ENCODE measurements at places on chromosomes 1 and 21.

GRCh38 chr21:43890042-43890441 is 25.0 kb downstream of the AGPAT3 start:
- DNase-seq, result no peak

GRCh38 chr21:28687586-28687985 is 305.1 kb downstream of the LTN1 start:
- DNase-seq, result no peak

- no peak for DNase-seq
Observed at GRCh38 chr1:9402256-9402616, 109.5 kb downstream of the SPSB1 start.

- DNase-seq, result no peak
Observed at GRCh38 chr1:177355575-177355974, 184.8 kb downstream of the BRINP2 start.

GRCh38 chr1:214840356-214840755 is 237.4 kb downstream of the CENPF start:
- no peak for DNase-seq

DNA sequence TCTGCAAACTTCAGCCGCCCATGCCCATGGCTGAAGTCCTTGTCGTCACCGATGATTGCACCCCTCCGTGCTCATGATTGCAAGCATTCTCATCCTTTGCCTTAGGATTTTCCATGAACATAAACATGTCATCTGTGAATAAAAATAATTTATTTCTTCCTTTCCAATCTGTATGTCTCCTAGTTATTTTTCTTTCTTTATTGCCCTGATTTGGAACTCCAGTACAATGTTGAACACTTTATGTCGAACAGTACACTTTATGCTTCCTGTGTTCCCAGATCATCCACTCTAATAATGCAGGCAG is 170.9 kb upstream of the SYT6 start:
- DNase-seq, result no peak

- no peak for DNase-seq
Observed at GRCh38 chr1:1237874-1238701, 6.1 kb downstream of the B3GALT6 start.

DNA sequence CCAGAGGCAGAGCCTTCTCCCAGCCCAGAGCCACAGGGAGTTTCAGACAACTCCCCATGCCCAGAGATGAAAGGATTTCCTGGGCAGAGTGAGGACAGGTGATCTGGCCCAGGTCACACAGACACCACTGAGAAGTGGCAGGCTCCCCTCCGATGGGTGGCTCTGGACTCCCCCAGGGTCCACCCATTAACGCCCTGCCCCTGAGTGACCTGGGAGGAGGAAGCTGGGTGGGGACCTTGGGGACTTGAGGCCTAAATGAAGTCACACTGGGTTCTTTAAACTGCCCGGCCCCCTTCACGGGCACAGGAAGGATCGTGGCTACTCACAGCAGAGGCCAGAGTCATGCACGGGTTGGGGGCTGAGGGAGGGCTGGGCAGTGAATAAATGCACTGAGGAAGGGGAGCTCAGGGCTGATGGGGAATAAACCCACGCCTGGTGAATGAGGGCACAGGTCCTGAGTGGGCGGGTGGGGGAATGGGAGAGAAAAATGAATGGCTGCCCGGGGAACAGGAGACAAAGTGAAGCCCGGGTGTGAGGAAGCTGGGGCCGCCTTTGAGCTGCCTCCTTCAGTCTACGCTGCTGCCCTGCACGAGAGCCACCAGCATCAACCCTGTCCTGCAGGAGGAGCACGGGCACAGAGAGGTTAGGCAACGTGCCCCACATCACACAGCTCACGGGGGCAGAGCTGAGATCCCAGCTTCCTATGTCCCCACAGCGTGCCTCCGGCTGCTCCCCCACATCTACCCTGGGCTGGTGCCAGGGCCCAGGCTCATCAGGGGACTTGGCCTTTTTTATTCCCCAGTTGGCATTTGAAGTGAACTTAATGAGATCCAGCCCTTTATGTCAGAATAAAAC is 404.3 kb downstream of the MATN1 start:
- no peak for DNase-seq

GRCh38 chr21:33057385-33057940 is 12.5 kb upstream of the OLIG1 start:
- DNase-seq, result no peak

DNA sequence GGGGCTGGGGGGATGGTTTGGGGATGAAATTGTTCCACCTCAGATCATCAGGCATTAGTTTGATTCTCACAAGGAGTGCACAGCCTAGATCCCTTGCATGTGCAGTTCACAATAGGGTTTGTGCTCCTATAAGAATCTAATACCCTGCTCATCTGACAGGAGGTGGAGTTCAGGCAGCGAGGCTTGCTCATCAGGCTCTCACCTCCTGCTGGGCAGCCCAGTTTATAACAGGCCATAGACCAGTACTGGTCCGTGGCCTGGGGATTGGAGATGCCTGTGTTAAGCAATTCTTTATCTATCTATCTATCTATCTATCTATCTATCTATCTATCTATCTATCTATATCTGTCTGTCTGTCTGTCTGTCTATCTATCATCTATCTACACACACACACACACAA is 525.3 kb upstream of the DAB1 start:
- no peak for DNase-seq

DNA sequence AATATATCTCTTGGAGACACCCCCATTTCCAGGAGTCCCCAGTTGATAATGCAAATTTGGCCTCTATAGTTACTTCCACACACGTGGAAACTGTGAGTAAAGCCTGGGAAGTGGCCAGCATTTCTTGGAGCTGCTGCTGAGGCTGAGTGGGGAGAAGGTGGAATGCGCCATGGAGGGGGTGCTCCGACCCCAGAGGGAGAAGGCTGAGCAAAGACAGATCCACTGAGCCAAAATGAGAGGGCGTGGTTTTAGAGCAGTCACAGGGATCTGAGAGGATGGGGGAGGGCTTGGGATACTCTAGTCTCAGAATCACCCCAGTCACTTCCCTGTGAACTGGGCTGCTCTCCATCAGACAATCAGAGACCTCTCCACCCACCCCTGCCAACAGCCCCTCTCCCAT is 38.7 kb downstream of the TRIM62 start:
- DNase-seq, result no peak

DNA sequence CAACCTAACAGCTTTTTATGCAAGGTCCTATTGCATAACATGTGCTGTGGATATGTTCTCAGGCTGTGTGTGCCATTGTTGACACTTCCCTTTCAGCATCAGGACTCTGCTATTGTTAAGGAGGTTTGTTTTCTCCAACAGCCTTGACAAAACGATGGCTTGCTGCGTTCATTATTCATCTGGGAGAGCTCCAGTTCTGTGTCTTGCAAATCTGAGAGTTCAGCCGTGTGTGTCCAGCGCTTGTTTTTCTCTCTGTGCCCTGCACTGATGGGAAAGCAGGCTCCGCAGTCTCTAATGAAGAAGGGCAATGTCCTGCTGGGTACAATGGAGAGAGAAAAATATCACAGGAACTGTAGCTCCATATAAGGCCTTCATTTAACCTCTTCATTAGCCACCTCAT is 63.7 kb downstream of the CLDN17 start:
- DNase-seq, result no peak

DNA sequence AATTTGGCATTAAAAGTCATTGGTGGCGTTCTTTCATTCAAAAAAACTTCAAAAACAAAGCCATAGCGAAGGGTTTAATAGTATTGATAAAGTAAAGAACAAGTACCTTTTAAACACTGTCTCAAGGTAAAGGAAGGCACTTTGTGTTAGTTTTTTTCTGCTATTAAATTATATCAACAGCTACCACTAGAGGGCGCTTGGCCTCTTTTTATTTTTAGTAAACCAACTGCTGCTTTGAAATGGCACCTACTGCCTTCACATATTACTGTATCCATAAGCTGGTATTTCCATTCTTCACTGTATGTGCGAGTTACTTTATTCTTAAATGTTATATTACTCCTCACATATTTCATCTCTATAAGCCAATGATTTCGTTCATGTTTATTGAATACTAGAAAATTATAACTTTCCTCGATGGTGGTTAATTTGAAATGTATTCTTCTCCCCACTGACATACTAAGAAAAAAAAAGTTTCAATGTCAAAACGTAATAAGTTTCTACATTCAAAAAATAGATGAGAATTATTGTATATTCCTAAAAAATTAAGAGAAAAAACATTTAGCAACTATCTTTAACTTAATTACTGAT is 125.7 kb upstream of the CXADR start:
- DNase-seq, result no peak

DNA sequence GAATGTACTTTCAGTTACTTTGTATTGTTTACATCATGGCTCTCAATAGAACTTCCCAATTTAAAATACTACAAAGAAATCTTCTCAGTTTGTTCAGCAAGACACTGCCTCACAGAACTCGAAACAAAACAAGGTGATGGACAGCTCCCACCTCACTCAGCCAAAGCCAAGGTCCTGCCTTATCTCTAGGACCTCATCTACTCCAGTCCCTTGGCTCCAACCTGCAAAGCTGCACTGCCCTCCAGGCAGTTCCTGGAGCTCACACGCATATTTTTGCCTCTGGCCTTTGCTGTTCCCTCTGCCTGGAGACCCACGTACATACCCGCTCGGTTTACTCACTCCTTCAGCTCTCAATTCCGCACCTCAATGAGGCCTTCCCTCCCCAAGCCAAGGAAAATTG is 40.3 kb downstream of the MCOLN2 start:
- DNase-seq, result no peak

DNA sequence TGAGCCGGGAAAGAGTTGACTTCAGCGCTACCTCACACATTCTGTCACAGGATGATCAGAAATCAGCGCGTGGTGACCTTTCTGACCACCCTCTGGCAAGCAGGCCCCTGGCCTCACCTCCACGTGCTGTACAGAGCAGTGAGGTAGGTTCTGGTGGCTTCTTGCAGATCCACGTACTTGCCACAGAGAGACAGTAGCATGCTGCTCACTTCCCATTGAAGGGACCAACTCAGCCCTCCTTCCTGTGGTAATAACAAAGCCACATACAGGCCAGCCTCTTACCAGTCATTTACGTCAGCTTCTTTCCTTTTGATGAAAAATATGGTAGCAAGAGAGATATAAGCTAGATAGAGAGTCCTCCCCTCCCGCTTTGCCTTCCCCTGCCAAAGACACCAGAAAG is 200.7 kb downstream of the CHRM3 start:
- no peak for DNase-seq

DNA sequence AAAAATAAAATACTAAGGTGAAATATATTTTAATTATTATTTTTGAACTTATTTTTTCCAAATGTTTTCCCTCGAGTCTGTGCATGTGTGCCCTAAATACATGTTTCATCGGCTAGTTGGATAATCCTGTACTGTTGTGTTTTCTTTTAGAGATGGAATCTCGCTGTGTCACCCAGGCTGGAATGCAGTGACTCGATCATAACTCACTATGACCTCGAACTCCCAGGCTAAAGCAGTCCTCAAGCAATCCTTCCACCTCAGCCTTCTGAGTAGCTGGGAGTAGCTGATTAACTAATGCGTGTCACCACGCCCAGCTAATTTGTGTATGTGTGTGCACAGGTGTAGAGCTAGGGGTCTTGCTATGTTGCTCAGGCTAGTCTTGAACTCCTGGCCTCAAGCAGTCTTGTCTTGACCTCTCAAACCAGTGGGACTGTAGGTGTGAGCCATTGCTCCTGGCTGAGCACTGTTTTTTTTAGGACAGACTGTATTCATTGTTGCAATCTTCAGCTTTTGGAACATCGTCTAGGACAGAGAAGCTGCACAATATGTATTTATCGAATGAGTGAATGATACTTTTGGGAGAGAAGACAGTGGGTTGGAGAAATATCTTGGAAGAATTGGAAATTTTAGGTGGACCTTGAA is 4.8 kb upstream of the TMCO1 start:
- no peak for DNase-seq

GRCh38 chr21:27425172-27425571 is 458.3 kb upstream of the ADAMTS5 start:
- no peak for DNase-seq

DNA sequence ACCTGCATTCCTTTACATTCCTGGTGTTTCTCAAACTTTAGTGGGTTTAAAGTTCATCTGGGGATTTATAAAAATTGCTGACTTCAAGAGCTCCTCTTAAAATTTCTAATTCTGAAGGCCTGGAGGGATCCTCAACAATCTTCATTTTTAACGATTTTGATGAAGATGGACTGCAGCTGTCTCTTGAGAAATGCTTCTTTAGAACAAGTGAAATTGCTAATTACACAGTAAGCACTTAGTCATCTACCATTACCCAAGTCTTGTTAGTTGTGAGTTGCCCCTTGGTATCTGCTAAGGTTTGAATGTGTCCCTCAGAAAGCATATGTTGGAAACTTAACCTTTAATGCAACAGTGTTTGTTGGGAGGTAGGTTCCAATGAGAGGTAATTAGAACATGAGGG is 163.7 kb downstream of the LTN1 start:
- DNase-seq, result no peak

DNA sequence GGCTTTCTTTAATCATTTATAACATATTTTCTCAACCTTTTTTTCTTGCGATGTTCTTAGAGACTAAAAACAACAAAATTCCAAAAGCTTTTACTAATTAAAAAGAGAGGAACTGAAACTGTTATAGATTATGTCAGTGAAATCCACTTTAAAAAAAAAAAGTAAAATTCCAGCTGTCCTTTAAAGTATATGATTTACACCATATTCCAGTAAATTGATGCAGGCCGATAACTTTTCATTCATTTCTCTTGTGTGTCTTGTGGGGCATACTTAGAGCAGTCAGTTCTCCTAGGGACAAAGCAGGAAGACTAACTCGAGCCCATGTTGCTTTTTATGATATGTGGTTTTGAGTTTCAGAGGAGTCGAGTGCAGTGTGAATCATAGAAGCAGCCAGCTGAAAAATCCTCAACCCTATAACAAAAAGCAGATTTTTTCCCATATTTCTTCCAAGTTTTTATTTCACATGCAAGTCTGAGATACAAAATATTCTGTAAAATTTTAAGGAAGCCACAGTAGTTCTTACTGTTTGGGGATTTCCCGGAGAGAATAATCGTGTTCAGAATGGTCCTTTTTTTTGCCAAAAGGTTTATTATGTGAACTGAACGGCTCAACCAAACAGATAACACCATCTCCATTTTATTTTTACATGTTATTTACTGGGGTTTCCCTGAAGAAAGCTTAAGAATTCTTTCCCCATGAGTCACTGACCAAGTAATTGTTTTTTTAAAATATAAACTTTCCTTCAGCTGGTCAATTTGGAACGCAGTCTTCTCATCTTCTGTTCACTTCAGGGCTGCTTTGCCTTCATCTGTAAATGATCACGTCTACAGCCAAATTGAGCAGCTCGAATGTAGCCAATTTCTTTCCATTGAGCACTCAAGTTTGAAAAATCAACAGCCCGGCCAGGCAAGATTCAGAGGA is 77.0 kb upstream of the C1orf105 start:
- DNase-seq, result no peak

Measured in activated naive CD8-positive, alpha-beta T cell treated with anti-CD3 and anti-CD28 coated beads, Interleukin-2, amount 50 U/mL, for 16 hours (primary cell).